ENCODE measurements at places on chromosomes 7 and 10.
A peak's percentile ranks its signal among the peaks of the same experiment; 100 is the strongest.

DNA sequence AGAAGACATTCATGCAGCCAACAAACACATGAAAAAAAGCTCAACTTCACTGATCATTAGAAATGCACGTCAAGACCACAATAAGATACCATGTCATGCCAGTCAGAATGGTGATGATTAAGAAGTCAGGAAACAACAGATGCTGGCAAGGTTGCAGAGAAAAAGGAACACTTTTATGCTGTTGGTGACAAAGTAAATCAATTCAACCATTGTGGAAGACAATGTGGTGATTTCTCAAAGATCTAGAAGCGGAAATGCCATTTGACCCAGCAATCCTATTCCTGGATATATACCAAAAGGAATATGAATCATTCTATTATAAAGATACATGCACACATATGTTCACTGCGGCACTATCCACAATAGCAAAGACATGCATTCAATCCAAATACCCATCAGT is 77.6 kb downstream of the C10orf90 start:
- DNase-seq: no peak

DNA sequence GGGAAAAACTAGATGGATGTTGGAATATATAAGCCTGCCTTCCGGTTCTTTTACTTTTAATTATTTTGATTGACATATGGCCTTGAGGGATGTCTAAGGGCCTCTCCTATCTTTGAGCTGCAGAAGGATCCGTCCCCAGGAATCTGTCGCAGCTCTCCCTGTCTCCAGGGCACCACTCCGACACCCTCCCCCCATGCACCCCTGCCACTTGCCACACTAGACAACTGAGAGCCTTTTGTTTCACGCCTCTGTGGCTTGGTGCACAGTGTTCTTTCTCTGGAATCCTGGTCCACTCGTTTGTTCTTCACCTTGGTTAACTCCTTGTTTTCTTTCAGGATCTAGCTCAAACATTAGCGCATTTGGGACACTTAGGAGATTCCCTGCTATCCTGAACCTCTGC is 124.1 kb upstream of the EFCAB10 start:
- DNase-seq: no peak

DNA sequence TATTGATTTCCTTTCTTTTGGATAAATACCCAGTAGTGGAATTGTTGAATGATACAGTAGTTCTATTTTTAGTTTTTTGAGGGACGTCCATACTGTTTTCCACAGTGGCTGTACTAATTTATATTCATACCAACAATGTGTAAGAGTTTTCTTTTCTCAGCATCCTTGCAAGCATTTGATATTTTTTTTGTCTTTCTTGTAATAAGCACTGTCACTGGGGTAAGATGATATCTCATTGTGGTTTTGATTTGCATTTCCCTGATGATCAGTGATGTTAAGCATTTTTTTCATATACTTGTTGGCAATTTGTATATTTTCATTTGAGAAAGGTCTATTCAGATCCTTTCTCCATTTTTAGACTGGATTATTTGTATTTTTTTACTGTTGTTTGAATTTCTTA is 308.7 kb downstream of the PTEN start:
- DNase-seq: no peak

DNA sequence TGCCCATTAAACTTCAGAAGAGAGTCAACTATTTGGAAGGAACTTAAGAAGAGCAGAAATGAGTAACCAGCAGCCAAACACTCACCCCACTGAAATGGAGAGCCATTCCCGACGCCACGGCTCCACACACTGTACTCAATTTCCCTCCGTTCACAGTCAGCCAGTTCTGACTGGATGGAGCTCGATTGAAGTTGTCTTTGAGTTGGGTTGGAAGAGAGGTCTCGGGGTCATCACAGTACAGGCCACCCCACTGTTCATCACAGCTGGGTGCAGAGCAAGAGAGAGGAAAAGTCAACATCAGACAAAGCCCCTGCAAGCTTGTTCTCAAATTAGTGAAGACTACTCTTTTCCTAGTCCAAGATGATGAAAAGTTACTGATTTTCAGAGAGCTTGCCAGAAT is 75.9 kb upstream of the SLC26A5 start:
- no peak for DNase-seq

- DNase-seq: no peak
Measured at GRCh38 chr7:158588085-158588877, 658 bp upstream of the PTPRN2 start.

- DNase-seq: no peak
Measured at GRCh38 chr7:151506901-151507382, 12.8 kb downstream of the RHEB start.

DNA sequence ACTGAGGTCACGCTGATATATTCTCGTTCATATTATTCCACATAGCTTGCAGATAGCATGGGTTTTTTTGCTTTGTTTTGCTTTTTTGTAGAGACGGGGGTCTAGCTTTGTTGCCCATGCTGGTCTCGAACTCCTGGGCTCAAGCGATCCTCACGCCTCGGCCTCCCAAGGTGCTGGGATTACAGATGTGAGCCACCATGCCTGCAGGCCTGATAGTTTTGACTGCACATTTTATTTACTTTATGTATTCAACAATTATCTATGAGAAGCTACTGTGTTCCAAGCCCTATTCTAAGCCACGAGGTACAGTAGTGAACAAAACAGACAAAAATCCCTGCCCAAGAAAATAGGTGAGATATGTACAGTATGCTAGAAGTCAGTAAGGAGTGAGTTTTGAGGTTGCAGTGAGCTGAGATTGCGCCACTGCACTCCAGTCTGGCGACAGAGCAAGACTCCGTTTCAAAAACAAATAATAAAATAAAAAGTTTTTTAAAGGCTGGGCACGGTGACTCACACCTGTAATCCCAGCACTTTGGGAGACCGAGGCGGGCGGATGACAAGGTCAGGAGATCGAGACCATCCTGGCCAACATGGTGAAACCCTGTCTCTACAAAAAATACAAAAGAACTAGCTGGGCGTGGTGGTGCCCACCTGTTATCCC is 1.3 kb upstream of the YWHAG start:
- DNase-seq: no peak

DNA sequence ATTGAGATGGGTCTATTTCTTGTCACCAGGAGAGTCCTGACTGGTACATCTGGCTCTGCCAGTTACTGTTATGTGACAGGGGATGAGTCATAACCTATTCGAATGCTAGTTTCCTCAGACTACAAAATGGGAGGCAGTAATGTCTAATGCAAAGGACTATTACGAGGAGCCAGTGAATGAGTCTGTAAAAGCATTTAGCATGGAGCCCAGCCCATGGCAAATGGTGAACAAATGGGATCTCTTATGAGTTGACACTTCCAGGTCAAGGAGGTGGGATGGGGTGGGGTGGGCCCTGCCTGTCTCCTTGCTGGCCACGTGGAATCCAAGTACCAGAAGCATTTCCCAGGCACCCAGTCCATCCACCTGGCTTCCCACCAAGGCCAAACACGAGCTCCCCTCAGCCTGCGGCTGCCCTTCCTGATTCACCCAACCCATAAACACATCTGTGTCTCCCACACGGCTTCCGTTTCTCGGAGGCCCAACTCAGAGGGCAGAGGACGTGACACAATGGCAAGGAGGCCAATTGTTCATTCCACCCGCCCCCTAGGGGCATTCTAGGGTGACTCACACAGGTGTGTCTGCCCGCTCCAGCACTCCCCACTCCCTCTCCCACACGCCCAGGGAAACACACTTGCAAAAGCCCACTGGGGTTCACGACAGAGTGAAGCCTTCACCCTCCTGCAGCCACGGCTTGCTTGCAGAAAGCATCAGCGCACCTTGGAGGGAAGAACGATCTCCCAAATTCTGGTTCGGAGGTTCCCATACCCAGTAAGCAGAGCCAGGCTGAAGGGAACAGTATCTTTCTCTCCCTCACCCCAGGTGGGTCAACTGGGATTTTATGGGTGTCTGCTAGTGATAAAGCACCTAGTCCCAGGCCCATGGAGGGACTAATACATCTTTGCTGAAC is 109.8 kb downstream of the SH3PXD2A start:
- DNase-seq: no peak

DNA sequence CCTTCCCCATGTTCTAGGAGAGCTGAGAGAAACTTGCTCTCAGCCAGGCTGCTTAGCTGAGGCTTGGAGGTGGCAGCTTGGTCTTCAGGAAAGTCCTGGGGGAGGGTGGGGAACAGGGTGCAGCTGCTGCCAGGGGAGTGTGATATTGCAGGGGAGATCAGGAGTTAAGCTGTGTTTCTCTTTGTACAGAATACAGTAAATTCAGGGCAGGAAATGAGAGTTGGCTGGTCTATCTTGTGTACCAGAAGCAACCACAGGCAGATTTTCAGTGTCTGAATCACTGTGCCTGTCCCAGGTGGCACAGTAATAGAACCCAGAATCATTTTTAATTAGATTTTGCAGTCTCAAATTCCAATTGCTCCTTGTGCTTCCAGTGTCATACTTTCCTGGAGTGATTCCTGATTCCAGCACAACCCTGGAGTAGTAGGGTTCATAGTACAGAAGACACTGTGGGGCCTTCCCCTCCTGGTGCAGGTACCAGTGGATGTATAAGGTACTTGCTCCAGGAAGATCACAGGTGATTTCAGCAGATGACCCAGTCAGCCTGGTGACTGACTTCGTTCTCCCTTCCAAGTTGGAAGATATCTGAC is 94.0 kb upstream of the TARP start:
- DNase-seq: no peak

GRCh38 chr7:31327071-31327470 is 13.5 kb downstream of the NEUROD6 start:
- no peak for DNase-seq

DNA sequence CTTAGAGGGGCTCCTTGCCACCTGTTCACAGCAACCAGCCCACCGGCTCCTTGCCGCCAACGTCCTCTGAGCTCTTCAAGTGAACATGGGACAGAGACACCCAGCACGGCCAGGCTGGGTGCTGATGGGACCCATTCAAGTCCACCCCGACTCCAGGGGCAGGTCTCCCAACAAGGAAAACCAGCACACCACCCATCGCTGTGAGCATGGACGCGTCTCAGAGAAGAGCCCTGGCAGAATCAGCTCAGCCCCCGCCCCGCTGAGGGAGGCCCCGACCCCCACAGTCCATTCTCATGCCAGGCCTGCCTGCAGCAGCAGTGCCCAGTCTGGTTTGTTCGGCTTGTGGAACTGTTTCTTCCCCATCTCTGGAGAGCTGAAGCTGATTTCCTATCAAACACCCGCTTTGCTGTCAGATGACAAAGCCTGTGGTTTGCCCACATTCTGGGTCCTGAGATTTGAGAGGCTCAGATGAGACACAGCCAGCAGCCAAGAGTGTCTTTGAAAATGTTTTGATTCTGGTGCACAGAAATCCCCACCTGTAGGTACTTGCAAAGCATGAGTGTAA is 216.6 kb downstream of the ZMYND11 start:
- no peak for DNase-seq

- DNase-seq: no peak
Measured at GRCh38 chr7:108205311-108205710, 75.2 kb upstream of the LAMB4 start.

DNA sequence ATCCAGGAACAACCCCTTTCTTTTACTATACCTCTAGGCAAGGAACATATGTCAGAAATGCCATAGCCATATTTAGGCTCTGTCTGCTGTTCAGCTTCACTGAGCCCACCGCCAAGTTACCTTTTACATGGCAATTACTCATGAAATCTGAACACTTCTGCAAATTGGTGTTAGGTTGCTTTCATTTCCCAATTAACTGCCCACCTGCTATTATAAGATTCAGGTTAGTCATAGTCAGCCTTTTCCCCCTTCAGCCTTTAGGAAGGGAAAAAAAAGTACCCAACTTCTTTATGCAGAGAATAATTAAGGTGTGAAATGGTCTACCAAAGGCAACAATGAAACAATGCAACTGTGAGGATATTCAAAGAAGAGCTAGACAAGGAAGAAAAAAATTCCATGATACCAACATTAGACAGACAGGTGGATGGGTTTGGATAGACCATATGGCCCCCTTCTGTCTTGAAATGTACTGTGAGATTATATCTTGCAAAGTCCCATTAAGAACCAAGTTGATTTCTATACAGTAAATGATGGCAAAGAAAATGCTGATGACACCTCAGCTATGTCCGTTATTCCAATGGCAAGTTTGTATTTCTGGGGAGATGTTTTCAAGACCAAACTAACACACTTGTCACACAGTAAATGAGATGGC is 442.1 kb upstream of the NRP1 start:
- DNase-seq: no peak

DNA sequence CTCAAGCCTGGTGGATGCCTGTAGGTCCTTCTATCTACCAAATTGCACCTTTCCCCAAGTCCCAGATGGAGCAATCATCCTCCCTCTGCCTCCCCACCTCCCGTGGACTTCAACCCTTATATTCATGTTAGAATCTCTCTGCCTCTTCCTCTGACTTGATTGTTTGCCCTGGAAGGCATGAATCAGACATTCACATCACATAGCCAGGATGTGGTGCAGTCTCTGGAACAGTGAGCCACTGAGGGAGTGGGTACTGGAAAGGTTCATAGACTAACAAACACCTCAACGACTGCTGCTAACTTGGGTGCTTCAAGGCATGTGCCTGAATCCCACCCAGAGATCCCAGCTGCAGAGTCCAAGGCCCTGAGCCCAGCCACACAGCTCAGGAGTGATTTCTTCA is 494.0 kb downstream of the TNS3 start:
- no peak for DNase-seq

- peak; percentile 69 for DNase-seq
Measured at GRCh38 chr10:25080880-25081581, 64.6 kb downstream of the THNSL1 start.

- DNase-seq: no peak
Measured at GRCh38 chr10:72336259-72337038, 18.3 kb downstream of the DNAJB12 start.

DNA sequence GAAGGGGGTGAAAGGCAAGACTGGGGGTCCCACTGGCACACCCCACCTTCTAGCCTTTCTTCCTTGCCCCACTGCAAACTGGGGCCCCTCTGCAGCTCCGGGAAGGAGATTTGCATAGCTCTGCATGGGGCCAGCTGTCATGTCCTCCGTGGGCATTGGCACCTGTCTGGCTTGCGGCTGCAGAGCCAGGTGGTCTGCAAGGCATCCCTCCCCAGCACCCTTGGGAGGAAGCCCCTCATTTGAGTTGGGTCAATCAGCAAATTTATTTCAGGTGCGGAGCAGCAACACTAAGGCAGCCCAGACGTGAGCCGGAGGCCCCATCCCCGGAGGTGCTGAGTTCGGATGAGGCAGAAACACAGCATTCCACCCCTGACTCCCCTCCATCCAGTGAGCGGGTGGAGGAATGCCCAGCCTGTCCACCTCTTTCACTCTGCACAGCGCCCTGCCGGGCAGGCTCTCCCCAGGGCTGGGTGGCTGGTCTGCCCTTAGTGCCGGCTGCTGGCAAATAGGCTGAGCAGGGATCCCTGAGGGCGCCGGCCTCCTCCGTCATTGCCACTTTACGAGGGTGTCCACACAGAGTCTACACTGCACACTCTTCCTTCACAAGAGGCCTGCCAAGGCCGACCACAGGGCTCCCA is 143.2 kb downstream of the TCERG1L start:
- DNase-seq: no peak
